ENCODE measurements at places on chromosomes 13 and 19. TPM values are rescaled to one million over a fixed set of nuclear protein-coding genes. Genes with fewer than 3 reads are reported as not detected.

The ACP5 gene
- 4.3 TPM for total RNA-seq

DNA sequence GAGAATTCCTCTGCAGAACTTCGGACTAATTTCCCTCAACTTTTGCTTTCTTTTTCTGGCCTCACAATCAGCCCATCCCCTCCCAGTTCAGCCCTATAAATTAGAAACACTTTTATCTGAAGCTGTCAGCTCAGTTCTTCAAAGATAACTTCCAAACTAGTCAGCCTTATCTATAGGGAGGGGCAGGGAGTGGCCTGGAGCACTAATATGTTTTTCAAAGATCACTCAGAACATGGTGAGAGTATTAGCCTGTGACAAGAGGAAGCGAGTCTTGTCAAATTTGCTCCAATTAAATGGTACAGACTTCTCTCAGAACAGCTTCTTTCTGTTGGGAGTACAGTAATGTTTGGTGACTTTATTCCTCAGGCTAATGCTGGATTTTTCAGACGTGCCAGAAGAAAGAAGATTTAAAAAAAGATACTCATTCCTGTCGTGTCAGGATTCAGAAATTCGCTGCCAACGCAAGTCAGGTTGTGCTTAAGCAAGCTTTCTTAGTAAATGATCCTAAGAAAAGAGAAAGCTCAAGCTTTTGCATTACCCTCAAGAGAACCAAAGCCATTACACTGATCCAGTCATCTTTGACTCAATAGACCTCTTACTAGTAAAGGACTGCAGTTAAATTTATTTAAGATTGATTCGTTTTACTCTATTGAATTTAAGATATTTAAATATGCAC, 1033.6 kb downstream of the SLITRK5 start:
- no peaks in the 10 kb centered on the region for H3K36me3 ChIP-seq
- H3K4me1 ChIP-seq: no peaks in the 10 kb centered on the region
- no peak overlapping the region for H3K27ac ChIP-seq
- H3K4me3 ChIP-seq: peak overlapping the region; percentile 22
- DNase-seq: no peak

The RNF17 gene
- total RNA-seq: not detected

The RETN gene
- total RNA-seq: not detected

The SLC10A2 gene
- not detected for total RNA-seq

The CCDC70 gene
- total RNA-seq: not detected

The MCEMP1 gene
- not detected for total RNA-seq

- H3K27me3 ChIP-seq: no peaks in the 10 kb centered on the region
- H3K4me3 ChIP-seq: no peak overlapping the region
- H3K36me3 ChIP-seq: no peaks in the 10 kb centered on the region
These were observed 98.6 kb downstream of the IRS2 start for GRCh38 chr13:109687559-109688448.

The ATP4B gene
- total RNA-seq: not detected

GRCh38 chr13:47027780-47028437, 131.1 kb upstream of the HTR2A start:
- H3K4me1 ChIP-seq: no peaks in the 10 kb centered on the region
- no peak overlapping the region for H3K4me3 ChIP-seq
- H3K27ac ChIP-seq: no peak overlapping the region
- peaks cover 5% of the 10 kb centered on the region for H3K27me3 ChIP-seq
- H3K36me3 ChIP-seq: no peaks in the 10 kb centered on the region

The HIPK4 gene
- total RNA-seq: not detected

The CYP4F8 gene
- total RNA-seq: not detected

The ZNF177 gene
- total RNA-seq: 2.5 TPM

GRCh38 chr13:23436680-23437079, 3.2 kb upstream of the SACS start:
- H3K27me3 ChIP-seq: no peaks in the 10 kb centered on the region
- no peak overlapping the region for H3K27ac ChIP-seq
- H3K4me1 ChIP-seq: no peaks in the 10 kb centered on the region

- no peaks in the 10 kb centered on the region for H3K36me3 ChIP-seq
- no peak overlapping the region for H3K27ac ChIP-seq
- H3K27me3 ChIP-seq: no peaks in the 10 kb centered on the region
- no peak overlapping the region for H3K4me3 ChIP-seq
- no peaks in the 10 kb centered on the region for H3K4me1 ChIP-seq
These were observed 157.0 kb upstream of the PABPC3 start for GRCh38 chr13:24938966-24939365.

DNA sequence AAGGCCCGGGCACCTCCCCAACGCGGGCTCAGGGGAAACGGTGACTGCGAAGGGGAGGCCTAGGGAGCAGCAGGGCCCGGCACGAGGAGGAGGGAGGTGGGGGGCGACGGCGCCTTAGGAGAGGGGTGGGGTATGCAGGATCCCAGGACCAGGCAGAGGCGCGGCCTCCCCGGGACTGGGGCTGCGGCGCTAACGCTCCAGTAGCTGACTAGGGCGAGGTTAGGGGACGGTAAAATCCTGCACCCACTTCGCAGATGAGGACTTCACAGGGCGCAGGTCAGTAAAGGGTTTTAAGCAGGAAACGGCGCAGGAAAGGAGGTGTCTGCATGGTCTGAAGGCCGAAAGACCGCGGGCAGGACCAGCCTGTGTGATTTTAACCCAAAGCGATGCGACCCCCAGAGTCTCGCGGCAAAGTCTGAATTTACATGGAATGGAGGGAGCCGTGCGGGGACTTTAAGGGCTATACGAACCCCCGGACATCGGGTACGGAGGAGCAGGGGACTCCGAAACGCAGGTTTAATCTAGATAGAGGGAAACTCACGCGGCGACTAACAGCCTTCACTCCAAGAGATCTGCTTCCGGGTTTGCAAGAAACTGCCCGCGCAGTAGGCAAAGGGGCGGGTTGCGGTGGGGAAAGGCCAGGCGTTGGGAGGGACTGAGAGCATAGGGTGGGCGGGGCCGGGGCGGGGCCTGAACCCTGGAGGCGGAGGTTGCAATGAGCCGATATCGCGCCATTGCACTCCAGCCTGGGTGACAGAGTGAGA, at the start of gene ZNF665:
TSS of gene ZNF665 (minus strand) at position 588 of the 764 bp plus-strand sequence. CDS start 10,460 bp downstream, outside the sequence.
- peak within 1 kb of the TSS; percentile 93 for H3K4me3 ChIP-seq
- peaks cover 23% of the 10 kb centered on the region for H3K4me1 ChIP-seq
- no peaks in the 10 kb centered on the region for H3K36me3 ChIP-seq
- peak within 1 kb of the TSS; percentile 78 for H3K27ac ChIP-seq

DNA sequence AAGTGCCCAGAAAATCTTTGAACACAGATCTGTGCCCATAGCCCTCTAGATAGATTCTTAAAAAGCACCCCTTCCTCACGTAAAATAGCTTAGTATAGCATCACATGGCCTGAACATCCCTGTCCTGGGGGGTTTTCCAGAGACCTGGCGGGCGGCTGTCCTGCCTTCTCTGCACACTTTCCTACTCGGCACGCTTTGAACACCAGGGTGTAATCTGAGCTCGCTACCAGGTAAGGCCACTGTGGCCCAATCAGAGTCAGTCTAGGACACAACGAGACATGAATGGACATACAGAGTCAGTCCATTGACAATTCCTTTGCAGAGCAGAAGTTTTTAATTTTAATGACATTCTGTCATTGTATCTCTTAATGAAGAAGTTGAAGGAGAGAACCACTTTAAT, 8.1 kb downstream of the CYP2A13 start:
- no peak overlapping the region for H3K27ac ChIP-seq
- DNase-seq: no peak
- no peaks in the 10 kb centered on the region for H3K4me1 ChIP-seq
- peaks cover 17% of the 10 kb centered on the region for H3K27me3 ChIP-seq

The CDX2 gene
- not detected for total RNA-seq

DNA sequence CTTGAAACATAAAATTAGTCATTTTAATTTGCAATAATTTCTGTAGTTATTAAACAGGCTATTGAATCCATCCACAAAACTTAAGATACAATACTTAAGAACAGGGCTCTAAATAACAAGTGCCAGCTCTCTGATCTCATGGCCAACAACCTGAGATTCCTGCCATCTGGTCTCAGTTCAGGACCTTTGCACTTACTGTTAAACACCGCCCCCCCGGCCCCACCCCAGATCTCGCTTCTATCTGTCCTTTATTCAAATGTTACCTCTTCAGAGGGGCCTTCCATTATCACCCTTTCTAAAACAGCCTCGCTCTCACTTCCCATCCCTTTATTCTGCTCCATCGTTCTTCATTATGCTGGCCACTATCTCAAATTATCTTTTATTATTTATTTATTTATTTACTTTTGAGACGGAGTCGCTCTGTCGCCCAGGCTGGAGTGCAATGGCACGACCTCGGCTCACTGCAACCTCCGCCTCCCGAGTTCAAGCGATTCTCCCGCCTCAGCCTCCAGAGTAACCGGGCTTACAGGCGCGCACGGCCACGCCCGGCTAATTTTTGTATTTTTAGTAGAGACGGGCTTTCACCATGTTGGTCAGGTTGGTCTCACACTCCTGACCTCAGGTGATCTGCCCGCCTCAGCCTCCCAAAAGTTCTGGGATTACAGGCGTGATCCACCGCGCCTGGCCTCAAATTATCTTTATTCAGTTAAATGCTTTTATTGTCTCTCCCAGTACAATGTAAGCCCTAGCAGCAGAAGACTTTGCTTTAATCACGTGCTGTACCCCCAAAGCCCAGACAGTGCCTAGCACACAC, 838 bp upstream of the SNRNP70 start:
- no peaks in the 10 kb centered on the region for H3K27me3 ChIP-seq
- H3K27ac ChIP-seq: peak overlapping the region; percentile 94
- no peak overlapping the region for H3K4me3 ChIP-seq
- peaks cover 30% of the 10 kb centered on the region for H3K36me3 ChIP-seq
- DNase-seq: no peak
- H3K4me1 ChIP-seq: peaks cover 38% of the 10 kb centered on the region

The FGF22 gene
- not detected for total RNA-seq

The OR7G2 gene
- total RNA-seq: not detected

DNA sequence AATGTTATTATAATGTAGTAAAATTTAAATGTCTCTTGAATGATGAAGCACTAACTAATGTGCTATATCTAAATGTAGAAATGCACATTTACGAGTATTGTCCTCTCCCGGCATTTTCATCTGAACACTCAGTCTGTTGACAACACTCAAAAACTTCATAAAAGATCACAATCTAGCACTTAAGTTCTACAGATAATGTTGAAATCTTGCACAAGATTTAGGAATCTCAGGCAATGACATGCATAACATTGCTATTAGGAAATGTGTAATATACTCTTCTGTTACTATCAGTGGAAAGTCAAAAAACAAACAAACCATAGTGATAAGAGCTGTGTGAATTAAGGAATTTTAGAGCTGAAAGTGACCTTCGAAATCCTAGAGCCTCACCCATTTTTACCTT, 37.5 kb upstream of the XPO4 start:
- no peak for DNase-seq
- peaks cover under 1% of the 10 kb centered on the region for H3K27me3 ChIP-seq
- no peaks in the 10 kb centered on the region for H3K4me1 ChIP-seq
- H3K4me3 ChIP-seq: no peak overlapping the region

The KLK15 gene
- total RNA-seq: not detected

DNA sequence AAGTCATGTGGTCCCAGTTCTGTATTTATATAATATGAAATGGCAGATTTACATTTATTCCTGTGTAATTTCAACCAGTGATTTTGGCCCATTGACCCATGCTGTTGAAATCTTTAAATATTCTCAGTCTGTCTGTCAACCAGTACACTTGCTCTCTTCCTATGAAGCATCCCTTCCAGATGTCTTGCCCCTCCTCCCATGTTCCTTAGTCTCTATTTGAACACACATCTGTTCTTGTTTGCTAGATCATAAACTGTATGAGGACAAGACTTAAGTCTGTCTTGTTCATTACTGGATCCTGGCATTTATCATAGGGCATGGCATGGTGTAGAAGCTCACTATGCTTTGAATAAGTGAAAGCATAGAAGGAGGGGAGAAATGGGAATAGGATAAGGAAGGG, 34.9 kb downstream of the STARD13 start:
- H3K27me3 ChIP-seq: no peaks in the 10 kb centered on the region
- peaks cover 55% of the 10 kb centered on the region for H3K4me1 ChIP-seq
- H3K27ac ChIP-seq: no peak overlapping the region
- no peak overlapping the region for H3K4me3 ChIP-seq

DNA sequence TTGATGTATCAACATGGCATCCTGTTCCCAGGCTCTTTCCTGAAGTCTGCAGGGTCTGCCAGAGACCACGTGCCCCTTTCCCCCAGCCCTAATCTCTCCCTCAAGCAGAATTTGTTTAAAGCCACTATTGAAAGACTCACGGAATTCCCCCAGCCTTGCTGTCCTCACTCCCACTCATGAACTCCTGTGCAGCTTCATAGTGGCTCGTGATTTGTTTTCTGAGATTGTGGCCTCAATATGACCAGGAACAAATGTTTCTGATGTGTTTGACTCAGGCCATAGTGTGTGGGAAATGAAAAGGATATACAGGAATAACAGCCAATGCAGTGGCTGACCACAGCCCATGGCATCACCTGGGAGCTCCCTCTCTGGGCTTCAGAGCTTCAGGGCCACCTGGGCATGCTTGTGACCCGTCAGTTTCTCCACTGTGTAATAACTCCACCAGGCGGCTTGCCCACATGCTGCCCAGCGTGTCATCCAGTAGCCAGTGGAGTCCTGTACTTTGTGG, 8.1 kb upstream of the SERPINE3 start:
- H3K4me3 ChIP-seq: no peak overlapping the region
- no peaks in the 10 kb centered on the region for H3K36me3 ChIP-seq
- H3K4me1 ChIP-seq: no peaks in the 10 kb centered on the region
- H3K27ac ChIP-seq: no peak overlapping the region

The CCDC8 gene
- total RNA-seq: 32.2 TPM

The GGACT gene
- 2.5 TPM for total RNA-seq

DNA sequence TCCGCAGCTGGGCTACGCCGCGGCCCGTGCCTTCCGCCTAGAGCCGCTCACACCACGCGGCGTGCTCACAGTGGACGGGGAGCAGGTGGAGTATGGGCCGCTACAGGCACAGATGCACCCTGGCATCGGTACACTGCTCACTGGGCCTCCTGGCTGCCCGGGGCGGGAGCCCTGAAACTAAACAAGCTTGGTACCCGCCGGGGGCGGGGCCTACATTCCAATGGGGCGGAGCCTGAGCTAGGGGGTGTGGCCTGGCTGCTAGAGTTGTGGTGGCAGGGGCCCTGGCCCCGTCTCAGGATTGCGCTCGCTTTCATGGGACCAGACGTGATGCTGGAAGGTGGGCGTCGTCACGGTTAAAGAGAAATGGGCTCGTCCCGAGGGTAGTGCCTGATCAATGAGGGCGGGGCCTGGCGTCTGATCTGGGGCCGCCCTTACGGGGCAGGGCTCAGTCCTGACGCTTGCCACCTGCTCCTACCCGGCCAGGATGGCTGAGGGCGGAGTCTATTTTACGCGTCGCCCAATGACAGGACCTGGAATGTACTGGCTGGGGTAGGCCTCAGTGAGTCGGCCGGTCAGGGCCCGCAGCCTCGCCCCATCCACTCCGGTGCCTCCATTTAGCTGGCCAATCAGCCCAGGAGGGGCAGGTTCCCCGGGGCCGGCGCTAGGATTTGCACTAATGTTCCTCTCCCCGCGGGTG, 7.4 kb downstream of the DBP start:
- H3K4me1 ChIP-seq: peaks cover 61% of the 10 kb centered on the region
- H3K36me3 ChIP-seq: peaks cover 70% of the 10 kb centered on the region
- H3K27ac ChIP-seq: peak overlapping the region; percentile 75
- no peaks in the 10 kb centered on the region for H3K27me3 ChIP-seq
